Kidney capillary endothelial cell (primary cell): ENCODE measurements at places on chromosomes 4 and X.

- DNase-seq = no peak
These were observed 53.9 kb downstream of the DMP1 start for GRCh38 chr4:87704001-87704400.

GRCh38 chr4:4735870-4736269, 123.6 kb upstream of the MSX1 start:
- DNase-seq = no peak

DNA sequence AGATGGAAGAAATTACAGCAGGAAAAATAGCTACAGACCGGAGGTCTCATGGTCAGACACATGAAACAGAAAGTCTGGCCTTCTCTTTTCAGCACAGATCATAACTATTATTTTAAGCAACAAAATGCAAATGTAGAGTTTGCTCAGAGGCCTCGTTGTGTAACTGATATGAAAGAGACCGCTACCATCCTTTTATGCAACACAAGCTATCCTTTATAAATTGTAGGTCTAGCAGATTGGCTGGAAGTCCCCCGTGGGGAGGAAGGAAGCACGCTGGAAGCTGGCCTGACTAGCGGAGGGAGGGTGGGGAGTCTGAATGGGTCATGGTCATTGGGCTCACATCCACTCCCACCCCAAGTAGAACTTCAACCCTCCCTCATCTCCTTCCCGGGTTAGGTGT, 27.7 kb downstream of the DMP1 start:
- DNase-seq = no peak

- no peak for DNase-seq
These were observed 613 bp upstream of the ARSJ start for GRCh38 chr4:113979905-113980615.

DNA sequence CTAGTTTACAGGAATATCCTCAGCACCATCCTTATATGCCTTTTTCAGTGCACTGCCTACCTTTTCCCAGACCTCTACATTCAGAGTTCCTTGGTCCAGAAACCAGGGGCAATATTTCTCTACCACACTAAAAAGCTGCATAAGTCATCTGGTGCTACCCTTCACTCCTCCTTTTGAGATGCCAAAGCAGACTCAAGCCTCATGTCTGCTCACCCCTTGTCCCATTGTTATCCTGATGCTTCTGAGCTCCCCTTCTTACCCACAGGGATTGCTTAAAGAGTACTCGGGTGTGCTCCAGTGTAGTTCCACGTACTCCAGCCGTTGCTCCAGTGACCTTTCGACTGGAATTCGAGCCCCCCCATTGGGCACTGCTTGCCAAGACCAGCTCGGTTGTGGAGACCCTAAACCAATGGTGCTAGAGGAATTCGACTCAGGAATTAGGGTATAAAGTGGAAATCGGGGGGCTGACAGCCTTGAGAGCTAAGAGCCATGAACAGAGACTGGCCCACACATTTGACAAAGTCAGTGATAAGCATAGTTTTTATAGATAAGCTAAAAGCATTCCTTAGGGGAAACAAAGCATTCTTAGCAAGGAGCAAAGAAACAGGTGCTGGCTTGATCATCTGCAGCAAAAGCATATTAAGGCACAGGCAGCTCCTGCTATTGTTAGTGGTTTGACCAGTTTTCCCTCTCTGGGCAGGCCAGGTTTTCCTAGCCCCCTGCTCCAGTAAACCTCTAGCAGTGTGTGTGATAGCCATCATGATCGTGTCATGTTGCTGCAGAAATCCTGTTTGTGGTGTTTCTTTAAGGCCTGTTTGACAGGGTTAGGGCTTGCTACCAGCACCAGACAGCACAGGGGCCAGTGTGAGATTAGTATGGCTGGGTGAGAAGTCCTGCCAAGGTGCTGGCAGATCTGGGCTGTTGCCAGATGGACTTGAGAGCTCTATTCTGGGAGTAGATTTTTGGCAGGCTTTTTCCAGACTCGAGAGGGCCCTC, 57.5 kb upstream of the WDR1 start:
- DNase-seq = no peak

DNA sequence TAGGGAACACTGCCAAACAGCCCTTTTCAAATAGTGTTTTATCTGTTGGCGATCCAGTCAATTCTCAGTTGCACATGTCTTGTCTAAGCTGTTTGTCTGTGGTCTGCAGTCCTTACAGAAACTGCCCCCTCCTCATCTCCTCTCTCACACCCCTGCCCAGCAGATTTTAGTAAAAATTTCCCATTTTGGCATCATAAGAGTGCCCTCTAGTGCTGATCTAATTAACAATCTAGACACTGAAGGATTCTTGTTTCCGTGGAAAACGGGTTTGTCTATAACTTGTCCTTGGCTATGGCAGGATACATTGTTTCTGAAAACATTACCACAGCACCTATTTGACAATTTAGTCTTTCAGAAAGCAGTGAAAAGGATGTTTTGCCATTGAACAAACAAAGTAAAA, 227.2 kb upstream of the MBNL3 start:
- no peak for DNase-seq

DNA sequence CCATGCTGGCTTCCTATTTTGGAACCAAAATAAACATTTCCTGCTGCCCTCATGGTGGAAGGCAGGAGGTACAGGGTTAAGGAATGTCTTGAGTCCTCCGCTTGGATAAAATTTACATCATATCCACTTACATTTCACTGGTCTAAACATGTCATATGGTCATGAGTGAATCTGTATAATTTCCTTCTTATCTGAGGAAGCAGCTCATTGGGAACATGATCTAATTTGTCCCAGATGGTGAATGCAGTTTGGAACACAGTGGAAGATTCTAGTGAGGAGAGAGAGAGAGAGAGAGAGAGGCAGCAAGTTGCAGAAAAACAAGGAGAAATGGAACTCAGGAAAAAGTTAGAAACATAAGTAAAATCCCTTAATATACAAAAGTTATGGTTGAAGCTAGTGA, 46.8 kb downstream of the MXRA5 start:
- no peak for DNase-seq

GRCh38 chr4:2408401-2408958, 10.0 kb downstream of the ZFYVE28 start:
- DNase-seq = no peak

DNA sequence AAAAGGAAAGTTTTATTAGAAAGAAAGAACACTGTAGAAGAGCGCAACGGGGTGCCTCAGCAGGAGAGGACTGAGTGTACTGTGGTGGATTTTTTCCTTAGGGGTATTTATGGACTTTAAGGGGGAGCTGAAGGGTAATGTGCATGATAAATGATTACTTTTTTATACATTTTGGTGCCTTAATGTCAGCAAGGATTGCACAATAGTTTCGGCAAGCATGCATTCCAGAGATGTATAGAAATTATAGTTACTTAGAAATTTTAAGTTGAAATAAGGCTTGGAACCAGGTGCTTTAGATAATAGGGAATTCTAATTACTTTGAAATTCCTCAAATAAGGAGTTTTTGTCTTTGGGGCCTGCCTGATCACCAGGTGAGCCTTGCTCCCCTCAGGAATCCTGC, 30.5 kb upstream of the SERPINA7 start:
- no peak for DNase-seq

- no peak for DNase-seq
These were observed 119.2 kb downstream of the NHS start for GRCh38 chrX:17494216-17494615.

DNA sequence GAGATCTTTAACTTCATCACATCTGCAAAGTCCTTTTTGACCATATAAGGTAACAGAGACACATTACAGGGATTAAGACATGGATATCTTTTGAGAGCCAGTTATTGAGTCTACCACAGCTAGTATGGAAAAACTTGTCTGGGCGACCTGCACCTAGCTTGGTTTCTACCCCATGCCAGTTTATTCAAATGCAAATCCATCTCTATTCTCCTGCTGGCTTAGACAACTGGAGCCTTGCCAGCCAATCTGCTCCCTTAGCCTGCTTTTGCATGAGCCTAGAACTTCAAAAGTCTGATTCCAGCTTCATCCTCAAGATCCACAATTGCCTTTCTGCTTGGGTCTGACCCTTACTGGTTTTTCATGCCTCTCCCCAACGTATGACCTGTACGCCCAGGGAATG, 212.0 kb upstream of the AFF2 start:
- no peak for DNase-seq

DNA sequence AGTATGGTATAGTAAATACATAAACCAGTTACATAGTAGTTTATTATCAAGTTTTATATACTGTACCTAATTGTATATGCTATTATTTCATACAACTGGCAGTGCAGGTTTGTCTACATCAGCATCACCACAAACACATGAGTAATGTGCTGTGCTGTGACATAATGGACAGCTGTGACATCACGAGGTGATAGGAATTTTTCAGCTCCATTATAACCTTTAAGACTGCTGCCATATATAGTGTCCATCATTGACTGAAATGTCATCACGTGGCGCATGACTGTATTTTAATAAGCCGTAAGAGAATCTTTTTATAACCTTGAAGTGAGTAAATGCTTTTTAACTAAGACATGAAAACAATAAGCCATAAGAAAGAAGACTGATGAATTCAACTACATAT, 44.8 kb upstream of the ANK2 start:
- no peak for DNase-seq

DNA sequence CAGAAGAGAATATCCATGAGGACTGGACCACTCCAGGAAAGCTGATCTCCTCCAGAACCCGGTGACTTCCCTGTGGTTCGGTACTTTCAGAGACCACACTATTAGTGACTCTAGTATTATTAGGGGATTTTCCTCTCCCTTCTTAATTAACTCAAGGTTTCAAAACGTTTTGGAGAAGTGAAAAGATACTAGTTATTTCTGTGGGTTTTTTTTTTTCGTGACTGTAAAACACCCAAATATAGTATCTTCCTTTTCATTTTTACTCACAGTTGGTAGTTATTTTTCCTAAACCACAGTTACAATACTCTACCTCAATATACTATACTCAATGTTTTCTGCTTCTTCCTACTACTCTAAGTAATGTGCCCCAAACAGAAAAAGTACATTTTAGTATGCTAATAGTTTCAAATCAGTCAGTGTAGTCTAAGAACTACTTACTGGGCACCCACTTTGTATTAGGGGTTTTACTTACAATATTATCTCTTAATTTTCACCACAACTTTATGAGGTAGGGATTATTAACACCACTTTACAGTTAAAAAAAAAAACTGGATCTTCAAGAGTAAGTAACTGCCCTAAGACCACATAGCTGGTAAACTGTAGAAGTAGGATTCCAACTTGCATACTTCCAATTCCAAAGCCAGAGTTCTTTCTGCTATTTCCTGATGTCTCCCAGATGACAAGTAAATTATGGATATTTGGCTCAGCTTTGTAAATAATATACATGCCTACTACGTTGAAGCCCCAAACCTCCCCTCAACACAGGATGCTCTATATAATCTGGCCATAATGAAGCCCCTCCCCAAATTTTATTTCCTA, 45.0 kb downstream of the SLC9A7 start:
- DNase-seq = no peak

- peak; percentile 10 for DNase-seq
These were observed 304.1 kb upstream of the TECRL start for GRCh38 chr4:64713256-64713840.

GRCh38 chr4:2251073-2251794, 9.3 kb upstream of the HAUS3 start:
- DNase-seq = no peak

DNA sequence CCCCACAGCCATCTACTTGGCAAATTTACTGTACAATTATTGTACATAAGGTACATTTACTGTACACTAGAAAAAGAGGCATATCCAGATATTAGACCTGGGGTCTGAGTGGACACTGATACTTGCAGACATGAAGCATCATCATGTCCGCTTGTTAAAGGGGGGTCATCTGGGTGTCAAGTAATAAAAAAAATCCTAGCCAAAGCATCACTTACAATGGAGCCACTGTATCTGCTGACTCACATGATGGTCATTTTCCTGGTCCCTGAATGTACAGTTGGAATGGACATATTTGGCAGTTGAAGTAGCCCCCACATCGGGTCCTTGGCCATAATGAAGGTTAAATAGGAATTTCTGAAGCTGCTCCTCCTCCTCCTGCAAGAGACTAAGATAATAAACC, 228.8 kb downstream of the THOC2 start:
- DNase-seq = peak; percentile 33

DNA sequence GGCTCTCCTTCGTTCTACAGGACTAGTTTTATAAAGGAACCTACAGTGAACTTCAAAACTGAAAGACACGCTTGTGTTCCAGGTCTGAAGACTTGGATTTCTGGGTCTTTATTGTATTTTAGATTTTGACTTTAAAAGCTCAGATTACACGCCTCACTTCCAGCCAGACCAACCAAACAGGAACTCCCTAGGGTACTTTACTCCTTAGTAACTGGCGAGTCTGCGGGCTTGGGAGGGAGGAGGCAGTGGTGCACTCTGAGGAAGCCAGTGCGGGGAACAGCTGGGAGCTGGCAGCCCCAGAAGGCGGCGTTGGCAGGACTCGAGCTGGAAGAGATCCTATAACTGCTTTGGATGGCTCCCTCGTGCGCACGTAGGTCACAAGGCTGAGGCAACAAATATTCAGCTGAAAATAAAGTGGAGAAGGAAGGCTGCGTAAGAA, 391 bp upstream of the PHKA1 start:
- peak; percentile 16 for DNase-seq

- no peak for DNase-seq
These were observed 98.7 kb downstream of the CFAP299 start for GRCh38 chr4:80434238-80434637.

DNA sequence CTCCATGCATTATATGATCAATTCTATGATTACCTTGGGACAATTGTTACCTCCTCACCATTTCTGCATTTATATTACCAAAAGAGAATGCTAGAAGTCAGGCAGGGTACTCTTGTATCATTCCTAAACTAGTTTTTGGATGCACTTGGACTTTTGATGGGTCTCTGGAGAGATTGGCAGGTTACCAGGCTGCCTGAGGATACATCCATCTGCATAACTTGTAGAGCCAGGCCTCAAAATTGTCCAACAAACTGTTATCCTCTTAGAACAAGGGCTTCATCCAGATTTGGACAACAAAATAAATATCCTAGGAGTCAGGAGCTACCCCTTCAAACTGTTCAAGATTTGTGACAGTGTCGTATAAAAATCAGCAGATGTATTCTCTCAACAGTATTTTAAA, 326.1 kb downstream of the IL15 start:
- no peak for DNase-seq

GRCh38 chr4:90357117-90357710, 230.0 kb downstream of the CCSER1 start:
- DNase-seq = peak; percentile 47
